NCI-H748 treated with DMSO at 0.1 percent for 48 hours (cell line): ENCODE measurements at places on chromosomes 2 and 18.

- DNase-seq: no peak
These were observed 52.5 kb downstream of the MBP start for GRCh38 chr18:77079954-77080682.

DNA sequence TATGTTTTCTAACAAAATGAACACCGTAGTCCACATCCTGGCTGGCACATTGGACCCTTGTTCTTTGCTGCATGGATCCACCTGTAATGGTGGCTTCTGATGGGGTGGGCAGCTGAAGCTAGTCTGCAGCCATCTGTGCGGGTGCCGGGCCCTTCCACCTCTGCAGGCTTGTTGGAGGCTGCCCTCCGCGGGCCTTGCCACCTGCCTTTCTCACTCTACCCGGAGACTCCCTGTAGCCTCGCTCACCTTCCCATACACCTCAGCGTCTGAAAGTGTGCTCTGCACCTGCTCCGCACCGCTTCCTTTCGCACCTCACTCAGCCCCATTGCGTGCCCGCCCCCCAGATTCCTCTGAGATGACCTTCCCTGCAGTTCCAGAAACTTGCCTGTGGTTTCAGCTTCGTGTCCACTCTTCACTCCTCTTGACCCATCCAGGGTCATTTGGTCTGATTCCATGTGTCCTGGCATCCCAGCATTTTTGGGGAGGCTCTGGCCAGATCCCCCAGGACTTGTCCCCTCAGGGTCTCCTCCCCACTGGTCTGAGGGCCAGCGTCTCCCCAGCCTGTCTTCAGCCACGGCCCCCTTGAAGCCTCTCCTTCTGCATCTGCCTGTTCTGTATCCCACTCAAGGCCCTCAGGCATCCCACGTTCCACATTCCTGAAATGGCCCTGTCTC lies 18.2 kb downstream of the ATG4B start:
- no peak for DNase-seq

DNA sequence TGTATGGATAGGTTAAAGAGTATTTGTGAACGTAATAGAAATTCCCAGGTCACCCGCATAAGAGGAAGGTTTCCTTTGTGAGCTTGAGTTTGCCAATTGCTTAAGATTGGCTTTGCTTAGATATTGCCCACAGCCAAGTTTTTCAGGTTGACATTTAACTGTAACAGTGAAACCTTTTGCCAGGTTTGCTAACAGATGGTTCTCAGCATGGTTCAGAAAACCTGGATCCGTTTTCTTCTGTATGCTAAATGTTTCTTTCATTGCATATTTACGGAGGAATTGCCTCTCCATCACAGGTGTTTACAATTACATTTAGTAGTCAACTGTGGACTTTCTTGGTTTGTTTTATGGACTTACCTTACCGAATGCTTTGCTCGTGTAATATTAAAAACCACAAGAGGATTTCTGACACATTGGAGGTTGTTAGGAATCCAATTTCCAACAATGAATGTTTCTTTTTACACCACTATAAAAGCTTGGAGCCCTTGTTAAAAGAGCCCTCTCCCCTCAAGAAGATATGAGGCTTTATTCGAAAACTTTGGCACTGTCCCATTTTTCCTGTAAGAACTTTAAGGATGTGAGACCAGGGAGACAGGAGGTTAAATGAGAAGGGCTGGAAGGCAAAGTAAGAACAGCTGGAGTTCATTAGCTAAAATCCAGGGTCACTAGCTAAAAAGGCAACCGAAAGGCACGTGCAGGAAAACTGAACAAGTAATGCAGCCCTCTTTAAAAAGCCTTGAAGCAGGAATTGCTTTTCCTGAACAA lies 7.8 kb downstream of the CDK15 start:
- no peak for DNase-seq

- no peak for DNase-seq
These were observed 5.5 kb downstream of the TMEM177 start for GRCh38 chr2:119684518-119684917.

DNA sequence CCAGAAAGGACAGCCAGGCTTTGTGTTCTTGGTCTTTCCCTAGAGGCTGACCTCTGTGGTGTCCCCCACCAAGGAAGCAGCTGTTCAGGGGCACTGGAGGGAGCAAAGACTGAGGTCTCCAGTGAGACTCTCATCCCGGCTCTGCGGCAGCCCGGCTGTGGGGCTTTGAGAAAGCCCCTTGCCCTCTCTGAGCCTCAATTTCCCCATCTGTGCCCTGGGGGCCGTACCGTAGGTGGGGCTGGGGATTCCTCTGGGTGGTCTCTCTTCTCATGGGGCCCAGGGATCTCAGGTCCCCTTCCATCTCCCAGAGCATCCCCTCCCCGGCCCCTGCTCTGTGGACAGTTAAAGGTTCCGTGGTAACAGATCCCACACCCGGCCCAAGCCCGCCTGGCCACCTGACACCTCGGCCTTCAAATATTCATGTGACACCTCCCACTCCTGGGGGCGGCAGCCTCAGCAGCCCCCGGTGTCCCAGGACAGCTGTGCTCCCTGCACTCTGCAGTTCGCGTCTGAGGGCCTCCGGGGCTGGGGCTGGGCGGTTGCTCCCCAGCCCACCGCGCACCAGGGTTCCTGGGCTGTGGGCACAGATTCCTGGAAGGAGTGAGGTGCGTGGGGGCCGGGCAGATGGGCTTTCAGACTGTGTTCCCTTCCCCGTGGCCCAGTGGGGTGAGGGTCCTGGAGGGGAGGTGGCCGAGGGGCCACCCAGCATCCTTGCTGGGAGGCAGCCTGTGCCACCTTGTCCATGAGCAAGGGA lies 15.1 kb upstream of the KLHL30 start:
- DNase-seq: no peak

DNA sequence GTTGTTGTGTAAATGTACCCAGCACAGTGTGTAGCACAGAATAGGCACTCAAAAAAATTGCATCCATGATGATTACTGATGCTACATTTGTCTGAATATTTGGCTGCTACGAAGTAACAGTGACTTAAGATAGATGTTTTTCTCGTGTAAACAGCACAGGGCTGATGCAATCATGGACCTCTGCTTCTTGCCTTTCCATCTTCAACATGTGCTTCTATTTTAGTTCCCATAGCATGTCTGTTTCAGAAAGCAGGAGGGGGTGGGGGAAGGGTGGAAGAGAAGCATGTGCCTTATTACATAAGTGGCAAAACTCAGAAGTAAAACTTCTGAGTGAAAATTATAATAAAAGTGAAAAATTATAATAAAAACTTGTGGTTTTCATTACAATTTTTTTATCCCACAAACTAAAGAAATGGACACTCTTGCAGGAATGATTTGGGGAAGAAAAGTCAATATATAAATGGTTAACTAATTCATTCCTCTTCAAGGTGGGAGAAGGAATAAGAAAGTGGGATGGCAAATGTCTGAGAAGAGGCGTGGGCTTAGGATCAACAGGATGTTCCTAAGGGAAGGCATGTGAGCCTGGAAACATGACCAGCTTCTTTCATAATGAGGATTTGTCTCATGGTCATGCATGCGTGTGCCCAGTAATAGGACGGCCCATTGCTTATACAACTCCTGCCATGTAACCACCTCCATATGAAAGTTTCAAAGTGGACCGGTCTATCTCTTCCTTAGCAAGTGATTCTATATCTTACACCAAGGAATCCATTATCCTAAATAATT lies 27.2 kb downstream of the CCBE1 start:
- DNase-seq: no peak

DNA sequence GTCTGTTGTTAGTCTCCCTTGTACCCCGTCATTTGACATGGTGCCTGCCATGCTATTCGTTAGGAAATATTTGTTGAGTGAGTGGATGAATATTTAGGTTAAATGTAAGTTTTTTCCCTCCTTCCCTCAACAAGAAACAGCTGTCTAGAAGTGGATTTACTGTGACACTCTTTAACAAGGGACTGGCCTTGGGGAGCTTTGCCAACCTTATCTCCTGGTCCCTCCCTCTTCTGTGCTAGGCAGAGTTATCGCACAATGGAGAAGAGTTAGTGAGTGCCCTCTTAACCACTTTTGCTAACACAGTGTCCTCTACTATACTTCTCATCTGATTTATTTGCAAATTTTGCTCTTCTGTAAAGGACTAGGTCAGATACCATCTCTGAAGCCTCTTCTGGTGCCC lies 61.2 kb downstream of the DIS3L2 start:
- no peak for DNase-seq

DNA sequence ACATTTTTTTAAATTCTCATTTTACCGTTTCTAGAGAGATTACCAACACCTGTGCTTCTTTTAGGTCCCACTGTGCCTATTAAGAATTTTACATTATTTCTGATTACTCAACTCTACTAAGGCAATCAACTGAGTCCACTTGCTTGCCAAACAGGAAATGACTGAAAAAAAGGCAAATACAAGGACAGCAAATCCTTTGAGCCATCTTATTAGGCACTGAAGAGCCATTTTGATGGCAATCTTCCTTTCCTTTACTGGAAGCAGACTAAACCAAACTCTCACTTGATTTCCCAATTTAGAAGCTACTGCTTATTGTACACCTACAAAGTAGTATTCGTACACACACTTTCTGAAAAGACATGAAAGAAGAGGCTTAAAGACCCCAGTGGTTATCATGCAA lies 121.4 kb upstream of the COL3A1 start:
- DNase-seq: no peak

- DNase-seq: no peak
These were observed 47.8 kb downstream of the PHLPP1 start for GRCh38 chr18:62763101-62763521.
